ENCODE measurements at places on chromosomes 5 and 9. TPM values are rescaled to one million over a fixed set of nuclear protein-coding genes. Genes with fewer than 3 reads are reported as not detected.

Gene SLC34A1
- total RNA-seq: not detected

Gene FYB1
- total RNA-seq: 5.8 TPM

Gene MEGF10
- total RNA-seq: 29.1 TPM

Gene ELOVL7
- total RNA-seq: 6.9 TPM

Gene CTNND2
- total RNA-seq: 99.7 TPM

Gene ATG12
- total RNA-seq: 72.7 TPM

Gene C9orf153
- 0.46 TPM for total RNA-seq
